ENCODE measurements at places on chromosomes 5 and 9.

- no peak for DNase-seq
Measured at GRCh38 chr9:110028676-110029075, 179.3 kb downstream of the C9orf152 start.

DNA sequence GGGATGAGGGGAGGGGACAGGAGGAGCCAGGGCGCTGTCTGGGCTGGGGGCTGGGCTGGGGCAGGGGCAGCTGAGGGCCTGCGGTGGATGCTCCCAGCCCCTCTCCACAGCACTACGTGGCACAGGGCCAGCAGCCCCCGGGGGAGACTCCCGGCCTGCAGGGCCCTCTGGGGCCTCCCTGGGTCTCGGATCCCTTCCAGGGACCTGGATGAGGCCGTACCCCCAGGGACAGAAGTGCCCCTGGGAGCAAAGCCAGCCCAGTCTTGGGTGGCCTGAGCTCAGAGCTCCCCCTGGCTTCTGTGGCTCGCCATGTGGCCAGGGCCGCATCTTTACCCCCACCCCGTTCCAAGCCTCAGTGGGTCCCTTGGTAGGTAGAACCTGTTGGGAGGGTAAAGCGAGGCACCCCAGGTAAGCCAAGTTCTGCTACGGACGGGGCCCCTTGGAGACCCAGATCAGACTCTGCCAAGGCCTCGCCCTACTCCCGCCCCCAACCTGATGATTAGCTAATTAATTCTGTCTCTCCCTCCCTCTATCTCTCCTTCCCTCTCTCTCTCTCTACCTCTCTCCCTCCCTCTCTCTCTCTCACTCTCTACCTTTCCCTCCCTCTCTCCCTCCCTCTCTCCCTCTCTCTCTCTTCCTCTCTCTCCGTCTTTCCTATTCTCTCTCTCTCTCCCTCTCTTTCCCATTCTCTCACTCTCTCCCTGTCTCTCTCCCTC lies 24.3 kb downstream of the KCNT1 start:
- DNase-seq: no peak

GRCh38 chr5:134656690-134657089 lies 8.1 kb downstream of the SEC24A start:
- no peak for DNase-seq

GRCh38 chr5:17907094-17907493 lies 272.8 kb downstream of the TAF11L14 start:
- no peak for DNase-seq

- no peak for DNase-seq
Measured at GRCh38 chr9:32574858-32575257, 1.9 kb upstream of the NDUFB6 start.

DNA sequence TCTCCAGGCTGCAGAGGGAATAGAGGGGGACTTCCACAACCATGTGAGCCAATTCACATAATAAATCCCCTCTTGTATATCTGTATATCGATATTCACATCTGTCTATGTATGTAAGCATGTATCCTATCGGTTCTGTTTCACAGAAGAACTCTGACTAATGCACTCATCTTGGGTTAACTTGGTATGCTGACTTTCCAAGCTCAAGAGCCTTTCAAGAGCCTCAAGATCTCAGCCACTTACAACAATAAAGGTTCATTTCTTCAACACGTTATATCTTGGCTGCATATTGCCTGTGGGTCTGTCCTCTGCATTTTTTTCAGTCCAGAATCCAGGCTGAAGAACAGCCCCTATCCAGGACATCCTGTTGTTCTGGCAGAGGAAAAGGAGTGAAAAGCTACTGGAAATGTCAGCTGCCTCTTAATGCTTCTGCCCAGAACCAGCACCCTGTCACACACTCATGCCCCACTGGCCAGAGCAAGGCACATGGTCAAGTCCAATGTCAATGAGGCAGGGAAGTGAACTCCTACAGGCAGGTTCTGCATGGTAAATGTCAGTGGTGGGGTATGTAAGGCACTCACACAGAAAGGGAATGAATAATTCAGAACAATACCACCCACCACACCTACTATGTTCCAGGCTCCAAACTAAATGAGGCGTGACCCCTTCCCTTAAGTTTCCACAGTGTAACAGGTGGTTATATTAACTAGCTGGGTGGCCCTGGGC lies 91.6 kb upstream of the ICE1 start:
- DNase-seq: no peak

GRCh38 chr9:99103901-99104458 lies 933 bp upstream of the TGFBR1 start:
- no peak for DNase-seq

GRCh38 chr9:124377551-124378406 lies 37.5 kb downstream of the PSMB7 start:
- DNase-seq: no peak

GRCh38 chr5:136682986-136683385 lies 317.6 kb upstream of the TRPC7 start:
- DNase-seq: no peak

DNA sequence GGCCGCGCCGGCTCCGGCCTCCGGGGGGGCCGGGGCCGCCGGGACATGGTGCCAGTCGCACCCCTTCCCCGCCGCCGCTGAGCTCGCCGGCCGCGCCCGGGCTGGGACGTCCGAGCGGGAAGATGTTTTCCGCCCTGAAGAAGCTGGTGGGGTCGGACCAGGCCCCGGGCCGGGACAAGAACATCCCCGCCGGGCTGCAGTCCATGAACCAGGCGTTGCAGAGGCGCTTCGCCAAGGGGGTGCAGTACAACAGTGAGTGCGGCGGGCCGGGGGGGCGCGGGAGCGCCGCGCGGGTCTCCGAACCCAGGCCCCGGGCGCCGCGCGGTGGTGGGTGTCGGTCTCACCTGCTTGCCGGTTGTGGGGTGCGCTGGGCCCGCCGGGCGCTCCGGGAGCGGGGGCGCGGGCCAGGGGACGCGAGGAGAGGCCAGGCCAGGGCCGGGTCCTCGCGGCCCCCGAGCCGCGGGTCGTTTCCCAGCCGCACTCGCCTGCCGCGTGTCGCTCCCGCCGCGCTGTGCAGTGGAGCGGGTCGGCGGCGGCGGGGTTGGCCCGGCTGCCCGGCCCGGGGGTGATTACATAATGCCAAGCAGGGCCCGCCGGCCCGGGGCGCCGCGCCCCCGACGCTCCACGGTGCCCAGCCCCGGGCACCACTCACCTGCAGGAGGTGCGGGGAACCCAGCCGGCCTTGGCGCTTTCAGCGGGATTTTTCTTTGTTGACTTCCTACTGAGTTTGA lies 492 bp downstream of the RABL6 start:
- DNase-seq: no peak

DNA sequence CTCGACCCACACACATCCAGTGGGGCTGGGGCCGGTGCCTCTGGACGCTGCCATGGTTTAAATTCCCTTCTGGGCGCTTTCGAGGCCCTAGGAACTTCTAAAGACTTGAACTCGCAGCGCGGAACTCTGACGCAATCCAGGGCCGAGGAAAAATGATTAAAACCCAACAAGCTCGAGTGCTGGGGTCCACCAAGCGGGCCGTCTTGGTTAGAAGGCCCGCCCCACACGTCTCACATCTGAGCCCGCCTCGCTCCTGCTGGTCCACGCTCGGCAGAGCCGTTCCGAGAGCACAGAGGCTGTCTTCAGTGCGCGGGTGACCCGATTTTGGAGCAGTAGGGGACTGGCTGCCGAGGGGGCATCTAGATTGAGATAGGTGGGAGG lies 1.5 kb downstream of the CRHBP start:
- no peak for DNase-seq

GRCh38 chr9:12702160-12702758 lies 9.1 kb downstream of the TYRP1 start:
- DNase-seq: no peak

- no peak for DNase-seq
Measured at GRCh38 chr5:159342840-159343239, 12.6 kb upstream of the IL12B start.

- no peak for DNase-seq
Measured at GRCh38 chr9:125296843-125297372, 35.3 kb downstream of the GAPVD1 start.

GRCh38 chr9:132811985-132812384 lies 66.1 kb downstream of the AK8 start:
- DNase-seq: no peak

DNA sequence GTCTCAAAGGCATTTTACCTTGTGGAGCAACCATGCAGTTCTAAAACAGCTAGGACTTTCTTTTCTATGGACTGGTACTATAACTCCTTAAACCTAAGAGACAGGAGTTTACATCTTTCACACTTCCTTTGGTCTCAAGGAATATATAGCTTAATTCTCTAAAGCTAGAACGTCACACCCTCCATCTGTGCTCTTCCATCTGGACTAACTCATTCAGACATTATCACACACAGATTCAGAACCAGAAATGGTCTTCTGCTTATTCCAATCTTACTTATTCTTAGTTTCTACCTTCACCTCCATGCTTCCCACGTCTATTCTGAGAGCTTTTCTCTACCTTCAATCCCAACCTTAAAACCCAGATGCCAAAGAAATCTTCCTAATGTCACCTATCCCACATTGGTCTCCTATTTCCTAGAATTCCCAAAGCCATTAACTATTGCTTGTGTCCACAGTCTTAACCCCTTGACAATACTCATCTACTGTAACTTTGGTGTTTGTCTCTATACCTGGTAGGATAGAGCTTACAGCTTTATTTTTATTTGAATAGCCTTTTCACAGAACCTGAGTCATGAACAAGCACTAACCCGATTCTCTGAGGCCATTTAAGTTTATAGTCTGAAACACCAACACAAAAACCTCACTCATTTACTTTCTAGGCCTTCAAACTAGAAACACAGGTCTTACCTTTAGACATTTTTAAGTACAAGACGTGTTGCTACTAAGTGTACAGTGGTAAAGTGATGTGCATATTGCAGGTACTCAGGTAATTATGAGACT lies 22.8 kb downstream of the CSNK1A1 start:
- no peak for DNase-seq

DNA sequence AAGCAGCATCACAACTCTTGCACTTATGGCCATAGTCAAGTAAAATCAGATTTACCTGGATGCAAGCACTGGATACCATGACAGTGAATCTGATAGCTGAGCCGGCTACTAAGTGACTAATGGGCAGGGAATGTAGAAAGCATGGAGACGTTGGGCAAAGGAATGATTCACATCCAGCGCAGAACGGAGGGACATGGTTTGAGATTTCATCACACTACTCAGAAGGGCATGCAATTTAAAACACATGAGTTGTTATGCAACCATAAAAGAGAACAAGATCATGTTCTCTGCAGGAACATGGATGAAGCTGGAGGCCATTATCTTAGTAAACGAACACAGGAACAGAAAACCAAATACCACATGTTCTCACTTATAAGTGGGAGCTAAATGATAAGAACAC lies 169.1 kb upstream of the PIK3R1 start:
- DNase-seq: no peak

DNA sequence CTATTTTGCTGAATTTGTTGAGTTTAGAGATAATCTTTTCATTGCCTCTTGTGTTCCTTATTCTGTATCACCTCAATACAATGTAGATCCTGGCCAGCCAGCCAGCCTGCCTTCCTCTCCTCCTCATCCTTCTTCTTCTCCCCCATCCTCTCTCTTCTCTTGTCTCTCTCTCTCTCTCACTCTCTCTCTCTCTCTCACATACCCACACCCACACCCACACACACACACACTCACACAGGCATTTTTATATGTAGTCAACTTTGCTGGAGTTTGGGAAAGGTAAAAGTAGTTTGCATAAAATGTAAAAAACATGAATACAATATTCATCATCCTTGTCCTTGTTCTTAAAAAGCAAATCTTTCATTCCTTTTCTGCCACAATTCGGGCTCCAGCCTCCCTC lies 60.5 kb downstream of the ZFAND5 start:
- DNase-seq: no peak

GRCh38 chr9:101578378-101578777 lies 16.4 kb downstream of the PPP3R2 start:
- DNase-seq: no peak

GRCh38 chr5:81242906-81243436 lies 9.8 kb downstream of the CKMT2 start:
- DNase-seq: no peak

GRCh38 chr5:16909464-16909863 lies 26.6 kb downstream of the MYO10 start:
- DNase-seq: no peak

DNA sequence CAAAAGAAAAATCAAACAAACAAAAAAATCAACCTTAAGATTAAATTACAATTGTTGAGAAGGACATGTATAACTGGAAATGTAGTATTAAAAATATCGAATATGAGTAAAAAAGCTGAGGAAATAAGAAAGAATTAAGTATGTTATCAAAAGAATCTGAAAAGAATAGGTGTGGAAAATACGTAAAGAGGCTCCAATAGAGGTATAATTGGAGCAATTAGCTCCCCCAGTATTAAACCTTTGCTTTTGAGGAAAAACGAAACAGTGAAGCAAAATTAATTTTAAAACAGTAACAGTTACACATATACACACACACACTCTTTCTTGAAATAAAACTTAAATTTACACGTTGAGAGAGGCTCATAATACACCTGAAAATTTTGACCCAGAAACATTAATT lies 578.7 kb upstream of the ADAMTS16 start:
- DNase-seq: no peak

GRCh38 chr5:42953041-42953440 lies 87.1 kb downstream of the ANXA2R start:
- DNase-seq: no peak

- no peak for DNase-seq
Measured at GRCh38 chr5:153543288-153543687, 52.8 kb downstream of the GRIA1 start.

- DNase-seq: no peak
Measured at GRCh38 chr9:86434039-86434726, 80.0 kb upstream of the TUT7 start.

DNA sequence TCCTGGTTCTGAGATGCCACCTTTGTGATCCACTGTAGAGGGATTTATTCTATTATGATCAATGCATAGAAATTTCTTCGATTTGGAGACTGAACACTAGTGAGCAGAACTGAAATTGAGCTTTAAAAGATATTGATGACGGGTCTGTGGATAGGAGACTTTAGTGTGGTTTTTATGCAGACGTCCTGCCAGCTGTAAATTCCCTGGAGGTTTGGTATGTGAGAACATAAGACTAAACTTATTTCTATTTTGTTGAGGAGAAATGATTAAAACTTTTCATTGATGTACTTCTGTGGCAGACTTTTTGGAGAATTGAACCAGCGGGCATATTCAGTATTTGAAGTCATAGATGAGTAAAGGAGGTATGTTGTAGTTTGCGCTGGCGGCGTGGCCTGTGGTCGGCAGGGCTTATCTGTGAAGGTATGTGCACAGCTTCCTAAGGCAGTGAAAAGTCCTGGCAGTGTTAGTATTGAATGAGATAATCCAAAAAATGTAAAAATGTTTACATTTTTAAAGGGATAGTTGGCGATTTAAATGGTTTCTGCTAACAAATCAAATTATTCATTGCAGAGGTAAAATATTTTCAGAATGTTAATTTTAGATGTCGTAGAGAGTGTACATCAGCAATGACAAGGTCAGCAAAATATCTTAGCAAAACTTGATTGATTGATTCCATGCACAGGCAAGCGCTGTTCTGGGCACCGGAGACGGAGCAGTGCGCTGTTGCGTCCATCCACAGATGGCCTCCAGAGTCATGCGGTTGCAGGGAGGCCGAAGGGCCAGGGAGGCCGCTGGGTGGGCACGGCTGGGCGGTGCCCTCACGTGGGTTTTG lies 20.4 kb downstream of the TENT4A start:
- DNase-seq: no peak

- no peak for DNase-seq
Measured at GRCh38 chr5:149900390-149900789, 44.2 kb downstream of the PDE6A start.

Data from caudate nucleus (tissue), 63 donors.